ENCODE measurements at places on chromosomes 2 and 18.

- no peak for DNase-seq
These were observed 29.5 kb upstream of the DPP4 start for GRCh38 chr2:162103443-162104009.

DNA sequence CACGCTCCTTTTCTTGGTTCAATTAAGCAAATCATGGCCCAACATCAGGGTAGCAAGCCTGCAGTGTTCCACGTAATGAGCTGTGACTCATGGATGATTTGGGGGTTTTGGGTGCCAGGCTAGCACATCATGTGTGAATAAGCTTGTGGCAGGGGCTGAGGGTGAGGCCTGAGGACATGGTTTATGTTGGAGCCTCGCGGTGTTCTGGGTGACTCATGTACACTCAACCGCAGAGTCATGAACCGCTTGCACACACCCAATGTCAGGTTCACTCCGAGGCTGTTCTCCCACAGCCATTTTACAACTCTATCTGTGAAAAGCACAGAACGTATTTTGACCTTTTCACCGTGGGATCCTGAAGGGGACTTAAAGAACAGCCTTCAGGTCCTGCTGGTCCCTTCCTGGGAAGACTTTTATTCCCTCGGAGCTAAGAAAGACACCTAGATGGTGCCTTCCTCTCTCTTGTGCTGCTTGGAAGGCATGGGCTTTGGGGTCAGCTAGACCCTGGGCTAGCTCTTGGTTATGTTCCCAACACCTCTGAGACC, 139.9 kb upstream of the ZEB2 start:
- peak; percentile 91 for DNase-seq

- DNase-seq, result no peak
These were observed 5.9 kb upstream of the LGALSL start for GRCh38 chr2:64448041-64448426.

DNA sequence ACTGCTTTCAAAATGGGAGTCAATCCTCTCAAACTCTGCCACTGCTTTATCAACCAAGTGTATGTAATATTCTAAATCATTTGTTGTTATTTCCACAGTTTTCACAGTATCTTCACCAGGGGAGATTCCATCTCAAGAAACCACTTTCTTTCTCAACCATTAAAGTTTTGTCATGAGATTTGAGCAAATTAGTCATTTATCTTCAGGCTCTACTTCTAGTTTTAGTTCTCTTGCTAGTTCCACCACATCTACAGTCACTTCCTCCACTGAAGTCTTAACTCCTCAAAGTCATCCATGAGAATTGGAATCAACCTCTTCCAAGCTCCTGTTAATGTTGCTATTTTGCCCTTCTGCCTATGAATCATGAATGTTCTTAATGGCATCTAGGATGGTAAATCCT, 545.8 kb downstream of the ARHGAP15 start:
- DNase-seq, result no peak

DNA sequence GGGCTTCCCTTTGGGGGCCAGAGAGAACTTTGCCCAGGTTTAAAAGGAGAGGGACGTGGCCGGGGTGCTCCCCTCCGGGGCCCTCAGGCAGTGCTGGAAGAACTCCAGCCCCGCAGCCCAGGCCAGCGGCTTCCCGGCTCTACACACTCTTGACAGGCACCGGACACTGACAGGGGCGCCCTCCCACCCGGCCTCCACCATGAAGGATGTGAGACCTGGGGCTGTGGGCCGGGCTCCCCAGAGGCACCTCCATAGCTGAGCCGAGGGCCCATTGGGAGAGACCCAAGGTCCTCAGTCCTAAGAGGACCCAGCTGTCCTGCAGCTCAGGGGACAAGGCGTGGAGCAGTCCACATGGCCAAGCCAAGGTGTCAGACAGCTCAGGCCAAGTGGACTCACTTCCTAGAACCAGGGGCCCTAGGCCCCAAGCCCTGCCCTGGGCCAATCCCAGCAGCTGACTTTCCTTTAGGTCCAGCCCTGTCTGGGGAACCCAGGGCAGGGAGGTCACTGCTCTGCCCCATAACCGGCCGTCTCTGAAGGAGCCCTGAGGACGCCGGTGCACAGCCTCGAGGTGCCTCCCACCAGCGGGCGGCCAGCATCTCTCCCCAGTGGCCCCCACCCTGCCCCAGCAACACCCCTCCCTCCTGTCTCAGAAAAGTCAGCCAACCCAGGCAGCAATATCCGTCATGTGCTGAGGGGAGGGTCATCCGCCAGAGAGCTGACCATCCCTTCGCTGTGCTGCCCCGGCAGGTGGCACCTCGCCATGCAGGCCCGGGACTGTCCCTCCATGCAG, 51.8 kb downstream of the BIN1 start:
- no peak for DNase-seq

DNA sequence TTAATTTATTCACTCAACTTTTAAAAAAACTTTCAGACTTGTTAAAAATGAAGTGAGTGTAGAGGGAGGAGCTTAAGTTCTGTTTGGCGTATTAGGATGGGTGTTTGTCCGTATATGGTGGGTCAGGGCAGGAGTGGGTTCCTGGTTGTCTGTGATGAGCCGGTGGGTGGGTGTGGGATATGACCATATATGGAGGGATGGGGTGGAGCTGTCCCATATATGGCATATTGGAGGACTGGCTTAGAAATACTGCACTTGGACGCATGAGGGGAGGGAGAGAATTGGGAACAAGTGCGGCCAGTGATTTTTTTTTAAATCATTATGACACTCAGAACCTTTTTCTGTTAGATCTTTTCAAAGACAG, 1.5 kb downstream of the KDM3A start:
- DNase-seq, result peak; percentile 75

GRCh38 chr2:172998547-172999272, 76.9 kb upstream of the MAP3K20 start:
- DNase-seq, result no peak

DNA sequence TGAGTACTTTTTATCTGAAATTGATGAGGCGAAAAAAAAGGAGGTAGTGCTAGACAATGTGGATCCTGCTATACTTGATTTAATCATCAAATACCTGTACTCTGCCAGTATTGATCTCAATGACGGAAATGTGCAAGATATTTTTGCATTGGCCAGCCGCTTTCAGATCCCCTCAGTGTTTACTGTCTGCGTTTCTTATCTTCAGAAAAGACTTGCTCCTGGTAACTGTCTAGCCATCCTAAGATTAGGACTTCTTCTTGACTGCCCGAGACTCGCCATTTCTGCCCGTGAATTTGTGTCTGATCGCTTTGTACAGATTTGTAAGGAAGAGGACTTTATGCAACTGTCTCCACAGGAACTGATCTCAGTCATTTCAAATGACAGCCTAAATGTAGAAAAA, 453 bp downstream of the KLHL41 start:
- DNase-seq, result no peak

DNA sequence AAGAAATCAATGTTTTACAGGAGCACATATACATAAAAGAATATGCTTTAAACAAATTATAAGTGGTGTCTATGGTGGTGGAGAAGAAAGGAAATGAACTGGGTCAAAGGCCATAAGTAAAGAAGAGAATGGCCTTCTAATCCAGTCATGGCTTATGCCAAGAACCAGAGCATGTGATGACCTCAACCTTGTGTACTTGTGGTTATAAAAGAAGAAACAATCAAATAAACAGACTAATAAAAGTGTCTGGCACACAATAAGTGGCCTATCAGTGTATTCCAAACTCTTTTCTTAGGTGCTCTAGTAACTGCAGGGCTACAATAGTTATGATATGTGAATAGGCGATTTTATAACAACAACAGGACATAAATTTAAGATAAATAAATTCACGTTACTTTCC, 2.6 kb downstream of the SERPINB11 start:
- DNase-seq, result no peak

- no peak for DNase-seq
These were observed 7.9 kb downstream of the IL1RL2 start for GRCh38 chr2:102194609-102195268.

DNA sequence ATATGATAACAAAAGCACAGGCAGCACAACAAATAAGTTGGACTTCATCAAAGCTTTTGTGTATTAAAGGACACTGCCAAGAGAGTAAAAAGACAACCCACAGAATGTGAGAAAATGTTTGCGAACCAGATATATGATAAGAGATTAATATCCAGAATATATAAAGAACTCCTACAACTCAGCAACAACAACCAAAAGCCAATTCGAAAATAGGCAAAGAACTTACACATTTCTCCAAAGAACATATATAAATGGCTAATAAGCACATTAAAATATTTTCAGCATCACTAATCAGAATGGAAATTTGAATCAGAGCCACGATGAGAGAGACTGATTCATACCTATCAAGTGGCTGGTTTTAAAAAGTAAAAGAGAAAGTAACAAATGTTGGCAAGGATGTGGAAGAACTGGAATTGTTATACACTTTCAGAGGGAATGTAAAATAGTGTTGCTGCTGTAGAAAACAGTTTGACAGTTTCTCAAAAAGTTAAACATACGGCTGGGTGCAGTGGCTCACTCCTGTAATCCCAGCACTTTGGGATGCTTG, 25.2 kb downstream of the EPB41L5 start:
- DNase-seq, result no peak

- DNase-seq, result no peak
These were observed 79.3 kb upstream of the ARL5A start for GRCh38 chr2:151907286-151908203.

DNA sequence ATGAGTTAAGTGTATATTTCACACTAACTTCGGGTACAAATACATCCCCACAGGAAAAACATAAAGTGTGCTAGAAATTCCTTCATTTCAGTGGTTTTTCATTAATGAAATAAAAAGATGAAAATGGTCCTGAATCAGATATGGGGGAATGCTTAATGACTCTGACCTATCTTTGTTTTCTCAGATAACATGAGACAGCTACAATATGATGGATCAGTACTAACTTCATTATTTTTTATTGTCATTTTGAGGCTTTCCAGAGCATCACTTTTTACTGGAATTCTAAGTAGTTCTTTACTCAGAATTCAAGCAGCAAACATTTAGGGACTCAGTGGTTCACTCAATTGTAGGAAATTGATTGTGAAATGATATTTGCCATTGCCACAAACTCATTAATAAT, 2.8 kb downstream of the SYT4 start:
- no peak for DNase-seq

DNA sequence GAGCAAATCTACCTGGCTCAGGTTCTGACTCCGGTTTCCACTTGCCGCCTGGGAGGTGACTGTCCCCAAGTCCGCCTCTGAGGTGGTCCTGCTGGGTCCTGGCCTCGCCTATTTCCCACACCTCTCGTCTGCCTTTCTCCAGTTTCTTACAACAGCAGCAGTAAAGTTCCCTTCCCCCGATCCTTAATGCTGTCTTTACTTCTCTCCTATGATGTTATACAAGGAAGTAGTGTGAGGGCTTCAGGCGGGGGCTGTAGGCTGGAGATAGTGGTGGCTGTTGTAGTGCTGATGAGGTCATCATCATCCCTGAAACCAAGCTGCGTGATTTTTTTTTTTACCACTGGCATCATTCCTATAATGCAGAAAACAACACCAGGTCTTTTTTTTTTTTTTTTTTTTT, 18.9 kb downstream of the TGIF1 start:
- no peak for DNase-seq

DNA sequence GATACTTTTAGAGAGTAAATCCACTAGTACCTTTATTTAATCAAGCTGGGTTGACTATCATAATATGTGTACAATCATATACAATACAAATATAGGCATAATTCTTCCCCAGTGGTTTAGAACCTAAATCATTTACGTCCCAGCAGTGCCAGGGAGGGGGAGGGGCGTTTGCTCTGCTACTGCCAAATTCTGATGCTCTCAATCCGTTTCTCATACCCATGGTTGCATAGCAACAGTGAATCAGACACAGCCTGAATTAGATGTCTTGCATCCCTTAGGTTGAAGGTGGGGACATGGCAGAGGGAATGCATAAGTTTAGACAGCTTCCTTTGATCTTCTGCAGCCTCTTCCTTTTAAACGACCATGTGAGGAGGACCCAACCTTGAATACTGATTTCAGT, 135.4 kb downstream of the ABCA12 start:
- no peak for DNase-seq

- DNase-seq, result no peak
These were observed 5.9 kb downstream of the TRIB2 start for GRCh38 chr2:12722447-12723316.

DNA sequence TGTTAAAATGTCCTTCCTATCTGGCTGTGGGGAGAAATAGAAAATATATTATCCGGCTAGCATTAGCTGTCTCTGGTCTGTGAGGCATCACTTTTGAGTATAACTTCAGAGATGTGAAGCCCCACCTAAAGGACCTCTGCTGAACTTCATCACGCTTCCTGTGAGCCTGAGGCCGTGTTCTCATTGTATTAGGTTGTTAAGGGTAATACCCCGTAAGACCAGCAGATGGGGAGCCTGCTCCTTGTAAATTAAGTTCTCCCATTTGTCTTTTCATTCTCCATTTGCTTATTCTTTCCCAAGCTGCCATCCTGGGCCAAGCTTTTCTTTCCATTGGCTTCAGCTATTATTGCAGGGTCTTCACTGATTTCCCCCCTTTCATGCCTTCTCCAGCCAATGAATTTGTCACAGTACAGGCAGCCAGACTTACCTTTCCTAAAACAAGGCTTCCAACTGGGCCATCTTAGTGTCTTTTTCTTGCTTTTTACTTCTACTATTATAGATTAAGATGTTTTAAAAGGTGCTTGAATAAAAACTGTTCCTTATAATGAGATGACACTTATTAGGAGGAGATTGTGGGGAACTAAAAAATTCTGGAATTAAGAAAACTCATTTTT, 12.4 kb downstream of the NIF3L1 start:
- peak; percentile 66 for DNase-seq

- no peak for DNase-seq
These were observed 7.0 kb downstream of the KRCC1 start for GRCh38 chr2:88048541-88048940.

DNA sequence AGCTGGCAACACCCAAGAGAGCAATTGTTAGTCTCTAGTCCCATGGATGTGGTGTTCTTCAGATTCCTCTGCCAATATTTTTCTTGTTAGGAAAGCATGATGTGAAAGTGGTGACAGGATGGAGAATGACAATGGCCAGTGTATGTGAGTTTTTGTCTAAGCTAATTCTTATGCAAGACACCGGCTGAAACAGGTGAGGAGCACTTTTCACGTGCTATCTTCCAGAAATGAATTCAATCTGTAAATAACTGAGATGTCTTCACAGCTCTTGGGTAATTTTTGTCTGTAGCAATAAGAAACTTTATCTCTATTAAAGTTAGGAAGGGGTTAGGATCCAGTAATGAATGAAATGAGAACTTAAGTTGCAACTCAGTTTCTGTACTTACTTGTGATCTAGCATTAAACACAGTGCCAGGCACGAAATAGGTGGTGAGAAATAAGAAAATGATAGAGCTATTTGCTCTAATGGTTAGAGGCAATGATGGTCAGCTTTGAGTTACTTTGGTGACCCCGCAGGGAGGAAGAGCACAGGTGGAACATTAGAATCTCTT, 676 bp upstream of the AGPS start:
- no peak for DNase-seq

- no peak for DNase-seq
These were observed 73.5 kb downstream of the MYO1B start for GRCh38 chr2:191318729-191319078.

GRCh38 chr2:144219979-144220378, 299.9 kb downstream of the ZEB2 start:
- no peak for DNase-seq

DNA sequence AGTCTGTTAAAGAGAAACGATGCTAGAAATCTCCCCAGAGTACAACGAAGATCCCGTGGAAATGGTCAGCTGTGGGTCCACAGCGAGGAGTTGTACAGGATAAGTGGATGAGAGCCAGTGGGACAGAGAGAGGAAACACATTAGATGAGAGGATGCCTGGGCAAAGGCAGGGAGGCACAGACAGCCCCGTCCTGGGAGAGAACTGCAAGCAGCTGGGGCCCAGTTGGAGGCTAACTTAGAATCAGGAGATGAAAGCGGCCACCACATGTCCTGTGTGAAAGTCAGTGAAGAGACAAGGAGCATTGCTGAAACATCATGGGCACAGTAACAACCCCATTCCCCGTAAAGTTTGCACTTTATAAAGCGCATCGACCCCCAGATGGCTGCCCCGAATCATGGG, 157.5 kb downstream of the RAPGEF4 start:
- DNase-seq, result no peak

Data from AG04449 (cell line).